ENCODE measurements at places on chromosomes 1 and 21.
A peak's percentile ranks its signal among the peaks of the same experiment; 100 is the strongest.

GRCh38 chr1:77282866-77283539 is 1.2 kb downstream of the AK5 start:
- no peak for DNase-seq

DNA sequence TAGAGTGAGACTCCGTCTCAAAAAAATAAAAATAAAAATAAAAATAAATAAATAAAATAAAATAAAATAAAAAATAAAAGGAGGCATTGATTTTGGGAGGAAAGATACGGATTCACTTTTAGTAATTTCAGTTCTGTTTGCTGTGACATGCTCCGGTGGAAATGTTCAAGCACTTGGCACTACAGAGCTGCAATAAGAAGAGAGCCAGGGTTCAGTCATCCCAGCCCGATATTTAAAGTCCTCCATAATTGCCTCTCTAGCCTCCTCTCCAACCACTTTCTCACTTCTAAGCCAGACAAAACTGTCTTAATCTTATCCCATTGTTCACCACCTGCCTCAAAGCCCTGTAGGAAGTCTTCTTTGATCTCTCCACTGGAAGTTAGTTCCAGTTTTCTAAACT is 55.0 kb upstream of the MACF1 start:
- DNase-seq: no peak

DNA sequence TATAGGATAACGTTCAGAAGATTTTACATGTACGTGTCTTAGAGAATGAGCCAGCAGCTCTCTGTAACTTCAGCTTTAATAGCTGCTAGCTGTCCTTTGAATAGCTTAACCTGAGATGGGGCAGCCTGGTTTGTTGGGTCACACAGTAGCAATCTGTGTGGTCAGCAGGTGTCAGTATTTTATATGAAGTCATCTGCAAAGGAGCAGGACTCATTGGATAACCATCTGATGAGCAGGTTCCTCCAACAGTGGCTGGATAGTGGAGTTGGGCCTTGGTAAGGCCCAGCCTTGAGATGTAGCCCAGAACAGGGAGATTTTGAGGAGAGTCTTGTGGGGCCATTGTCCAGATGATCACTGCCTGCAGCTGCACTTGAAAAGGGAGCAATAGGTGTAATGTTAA is 6.4 kb downstream of the GSTM5 start:
- no peak for DNase-seq

- peak; percentile 98 for DNase-seq
These were observed 26.9 kb downstream of the UCK2 start for GRCh38 chr1:165854101-165854845.

DNA sequence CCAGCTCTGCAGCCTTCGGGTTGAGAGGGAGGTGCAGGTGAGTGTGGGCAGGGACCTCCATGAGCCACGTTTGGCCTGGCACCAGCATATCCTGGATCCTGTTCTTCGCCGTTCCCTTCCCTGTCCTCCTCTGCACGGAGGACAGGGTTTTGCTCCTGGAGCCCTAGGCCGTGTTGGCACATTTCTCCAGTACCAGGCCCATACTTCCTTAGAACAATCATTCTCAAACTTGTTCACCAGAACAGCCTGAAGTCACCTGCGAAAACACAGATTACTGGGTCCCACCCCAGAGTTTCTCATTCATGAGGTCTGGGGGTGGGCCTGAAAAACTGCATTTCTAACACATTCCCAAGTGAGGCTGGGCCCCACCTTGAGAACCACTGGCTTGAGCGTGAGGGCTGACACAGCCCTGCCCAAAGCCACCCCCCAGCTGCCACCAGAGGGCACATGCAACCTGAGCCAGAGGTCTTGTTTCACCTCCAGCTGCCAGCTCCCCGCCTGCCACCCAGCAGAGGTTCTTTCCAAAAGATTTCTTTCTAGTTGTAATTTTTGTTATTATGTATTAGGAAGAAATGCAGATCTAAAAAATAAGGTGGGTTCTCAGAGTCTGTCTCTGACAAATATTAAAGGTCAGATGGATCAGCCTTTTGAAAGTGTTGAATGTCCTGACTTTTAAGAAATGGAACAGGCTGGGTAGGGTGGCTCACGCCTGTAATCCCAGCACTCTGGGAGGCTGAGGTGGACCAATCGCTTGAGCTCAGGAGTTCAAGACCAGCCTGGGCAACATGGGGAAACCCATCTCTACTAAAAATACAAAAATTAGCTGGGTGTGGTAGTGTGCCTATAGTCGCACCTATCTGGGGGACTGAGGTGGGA is 39.6 kb upstream of the LDLRAP1 start:
- DNase-seq: no peak

DNA sequence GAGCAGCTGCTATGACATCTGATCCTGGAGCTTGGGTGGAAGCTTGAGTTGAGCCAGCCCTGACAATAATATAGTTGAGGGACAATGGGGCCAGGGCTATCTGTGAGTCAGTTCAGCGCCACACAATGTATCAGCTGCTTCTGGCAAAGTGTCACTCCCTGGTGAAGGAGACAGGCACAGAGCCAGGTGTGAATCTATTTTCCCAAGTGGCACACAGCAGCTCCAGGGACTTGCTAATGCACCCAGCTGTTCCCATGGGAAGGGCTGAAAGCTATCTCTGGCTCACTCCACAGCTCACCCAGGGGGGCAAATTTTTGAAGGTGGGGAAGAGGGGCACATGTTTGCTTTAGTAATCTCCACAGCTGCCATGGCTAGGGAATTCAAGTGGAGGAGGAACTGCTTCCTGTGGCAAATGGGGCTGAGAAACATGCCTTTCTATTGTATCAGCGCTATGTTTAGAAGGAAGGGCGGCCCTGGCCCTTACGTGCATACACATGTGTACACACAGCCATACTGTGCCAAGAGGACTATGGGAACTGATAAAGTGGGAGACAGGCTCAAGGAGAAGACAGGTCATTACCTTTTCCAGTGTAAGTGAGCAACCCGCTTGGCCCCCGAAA is 2.2 kb downstream of the CYB5R1 start:
- peak; percentile 22 for DNase-seq

- DNase-seq: no peak
These were observed 50.7 kb downstream of the VAV3 start for GRCh38 chr1:107914119-107914765.

DNA sequence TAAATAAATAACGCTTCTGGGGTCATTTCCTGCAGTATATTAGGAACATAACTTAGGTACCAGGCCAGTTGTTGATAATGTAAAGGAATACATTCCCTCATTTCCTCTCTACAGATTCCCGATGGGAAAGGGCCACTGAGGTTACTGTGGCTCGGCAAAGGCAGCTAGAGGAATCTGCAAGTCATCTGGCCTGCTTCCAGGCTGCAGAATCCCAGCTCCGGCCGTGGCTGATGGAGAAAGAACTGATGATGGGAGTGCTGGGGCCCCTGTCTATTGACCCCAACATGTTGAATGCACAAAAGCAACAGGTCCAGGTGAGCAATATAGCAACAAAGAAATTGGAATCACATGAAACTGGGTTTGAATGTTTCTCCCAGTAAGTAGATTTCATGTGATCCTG is 109.6 kb upstream of the BMP8A start:
- DNase-seq: peak; percentile 70

DNA sequence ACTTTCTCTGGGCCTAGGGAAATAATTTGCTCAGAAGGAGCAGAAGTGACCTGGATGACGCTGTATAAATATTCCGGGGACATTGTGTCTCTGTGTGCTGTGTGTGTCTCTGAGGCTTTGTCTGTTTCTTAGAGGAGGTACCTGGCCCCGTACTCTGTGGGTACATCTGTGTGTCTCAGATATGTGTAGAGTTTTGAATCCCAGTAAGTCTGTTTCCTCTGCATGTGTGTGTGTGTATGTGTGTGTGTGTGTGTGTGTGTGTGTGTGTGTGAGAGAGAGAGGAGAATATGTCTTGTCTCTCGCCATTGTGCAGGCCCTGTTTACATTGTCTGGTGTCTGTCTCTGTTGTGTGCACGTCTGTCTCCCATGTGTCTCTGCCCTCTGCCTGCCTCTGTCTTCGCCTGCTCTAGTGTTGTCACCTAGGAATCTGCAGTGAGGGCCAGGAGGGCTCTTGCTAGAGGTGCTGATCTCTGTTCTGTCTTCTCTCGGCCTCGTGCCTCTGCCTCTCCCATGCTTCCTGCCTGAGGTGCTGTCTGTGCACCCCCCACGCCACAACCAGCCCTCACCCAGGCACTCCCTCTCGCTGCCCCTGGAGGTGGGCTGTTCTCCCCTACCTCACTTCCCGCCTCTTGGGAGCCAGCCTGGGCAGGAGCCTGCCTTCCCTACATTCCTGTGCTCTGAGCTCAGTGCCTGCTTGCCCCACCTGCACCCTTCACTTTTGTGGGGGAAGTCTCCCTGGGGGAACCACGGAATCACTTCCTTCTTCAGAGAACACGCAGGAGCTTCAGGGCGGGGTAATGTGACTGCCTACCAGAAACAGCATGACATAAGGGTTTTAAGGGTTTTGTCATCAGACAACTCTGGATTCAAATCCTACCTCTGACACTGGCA is 5.9 kb downstream of the MAP7D1 start:
- DNase-seq: peak; percentile 42

GRCh38 chr21:26443291-26443690 is 129.8 kb downstream of the CYYR1 start:
- DNase-seq: no peak

DNA sequence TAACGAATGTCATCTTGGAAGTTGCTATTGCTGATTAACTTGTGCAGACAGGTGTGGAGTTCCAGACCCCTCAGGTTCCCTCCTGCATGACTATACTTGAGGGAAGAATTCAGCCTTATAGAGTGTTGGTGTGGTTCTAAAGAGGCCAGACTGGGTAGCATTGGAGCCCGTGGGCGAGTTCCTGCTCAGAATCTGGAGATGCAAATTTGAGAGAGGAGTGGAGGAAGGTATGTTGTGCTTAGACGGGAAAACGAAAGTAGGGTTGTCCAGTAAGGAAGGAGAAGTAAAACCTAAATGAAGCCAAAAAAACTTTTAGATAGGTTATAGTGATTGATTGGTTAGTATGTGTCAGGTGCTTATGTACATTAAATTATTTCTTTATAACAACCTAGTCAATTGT is 79.2 kb downstream of the ZNF326 start:
- DNase-seq: no peak

Measured in choroid plexus epithelial cell (primary cell).